ENCODE measurements at places on chromosomes 4 and X.

GRCh38 chr4:61200187-61200915, at the start of gene ADGRL3:
Gene ADGRL3, plus strand, starts transcription at chr4:61200326.
- DNase-seq, result no peak

DNA sequence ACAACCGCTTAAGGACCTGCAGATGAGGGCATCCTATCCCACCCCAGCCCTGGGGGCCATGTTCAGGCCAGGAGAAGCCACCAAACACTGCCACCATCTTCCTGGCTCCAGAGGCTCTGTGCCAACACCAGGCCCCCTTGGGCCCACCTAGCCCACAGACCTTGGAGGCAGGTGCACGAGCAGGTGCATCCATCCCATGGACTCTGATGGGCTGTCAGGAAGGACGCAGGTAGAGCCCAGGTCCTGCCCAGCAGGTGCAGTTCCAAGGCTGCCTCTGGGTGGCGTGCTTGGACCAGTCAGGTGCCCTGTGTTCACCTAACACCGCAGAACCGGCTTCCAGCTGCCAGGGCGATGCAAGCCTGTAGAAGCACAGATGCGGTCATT, 22.8 kb upstream of the PDE6B start:
- peak; percentile 49 for DNase-seq

DNA sequence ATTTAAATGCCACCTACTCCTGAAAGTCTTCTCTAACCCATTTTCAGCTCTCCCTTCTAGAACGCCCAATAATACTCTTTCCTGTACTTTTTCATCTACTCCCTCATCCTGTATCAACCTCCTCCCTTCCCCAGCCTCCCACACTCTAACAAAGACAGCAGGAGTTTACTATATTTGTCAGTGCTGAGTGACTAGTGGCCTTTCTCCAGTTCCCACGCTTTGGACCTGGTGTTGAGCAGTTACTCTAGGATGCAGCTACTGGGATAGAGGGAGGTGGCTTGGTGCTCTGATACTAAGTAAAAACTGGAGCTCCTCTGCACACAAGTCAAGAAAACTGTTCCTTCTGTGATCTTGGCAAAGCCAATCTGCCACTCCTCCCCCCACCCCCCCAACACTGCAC, 36.1 kb upstream of the KLHL13 start:
- no peak for DNase-seq

GRCh38 chr4:131978120-131978519, 1171.0 kb upstream of the PCDH10 start:
- no peak for DNase-seq

GRCh38 chr4:115923152-115923551, 809.7 kb upstream of the NDST4 start:
- DNase-seq, result no peak

DNA sequence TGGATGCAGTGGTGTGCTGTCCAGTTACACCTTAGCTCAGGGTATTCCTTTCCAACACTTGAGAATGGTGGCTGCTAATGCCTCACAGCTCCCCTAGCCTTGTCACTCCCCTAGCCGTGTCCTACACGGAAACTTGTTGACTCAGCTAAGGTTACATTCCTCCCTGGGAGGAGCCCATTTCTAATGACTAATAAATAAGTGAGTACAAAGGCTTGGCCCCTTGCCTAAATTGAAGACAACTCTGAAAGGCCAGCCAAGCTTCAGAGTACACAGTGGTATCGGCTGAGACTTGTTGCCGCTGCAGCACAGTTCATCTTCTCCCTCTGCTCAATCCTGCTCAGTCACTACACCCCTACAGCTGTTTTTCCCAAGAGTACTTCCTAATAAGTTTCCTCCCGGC, 21.2 kb upstream of the SLC25A31 start:
- DNase-seq, result no peak

DNA sequence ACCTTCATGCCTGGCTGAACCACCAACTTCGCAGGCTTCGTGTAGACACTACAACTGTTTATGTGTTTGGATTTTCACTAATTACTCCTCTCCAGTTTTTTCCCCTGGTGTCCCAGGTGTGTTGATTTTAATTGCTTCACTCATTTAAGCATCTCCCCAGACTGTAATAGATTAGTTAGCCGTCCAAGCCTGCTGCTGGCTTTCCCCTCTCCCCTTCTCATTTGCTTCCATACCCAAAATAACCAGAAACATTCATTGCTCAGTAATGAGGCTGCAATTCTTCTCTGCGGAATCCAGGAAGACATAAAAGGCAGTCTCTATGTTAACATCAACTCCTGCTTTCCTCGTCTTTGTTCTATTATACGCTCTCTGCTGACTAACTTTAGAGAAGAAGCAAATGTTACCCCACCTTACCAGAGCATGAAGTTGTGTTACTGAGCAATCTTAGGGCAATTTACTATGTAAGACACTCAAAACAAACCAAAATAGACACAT, 37.9 kb upstream of the SCRG1 start:
- DNase-seq, result no peak

- DNase-seq, result no peak
Observed at GRCh38 chrX:22999696-23000223, at the start of gene DDX53. Gene DDX53, plus strand, starts transcription at chrX:22999960. Its CDS starts 98 bp downstream, at chrX:23000058.

DNA sequence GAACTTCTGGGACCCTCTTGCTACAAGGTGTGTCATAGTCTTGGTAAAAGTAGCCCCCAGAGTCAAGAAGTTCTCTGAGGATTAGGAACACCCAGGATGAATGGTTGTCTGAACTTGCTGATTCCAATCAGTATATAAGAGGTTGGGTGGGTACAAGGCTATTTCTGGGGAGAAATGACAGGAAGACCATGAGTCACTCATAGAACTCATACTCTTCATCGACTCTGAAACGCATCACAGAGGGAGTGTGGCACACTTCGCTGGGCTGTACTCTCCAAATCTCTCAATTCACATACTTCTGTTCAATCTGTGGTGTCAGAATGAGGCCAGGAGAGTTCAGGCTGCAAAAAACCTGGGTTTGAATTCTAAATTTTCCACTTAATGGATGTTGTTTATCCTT, 193.2 kb upstream of the LEF1 start:
- DNase-seq, result no peak

DNA sequence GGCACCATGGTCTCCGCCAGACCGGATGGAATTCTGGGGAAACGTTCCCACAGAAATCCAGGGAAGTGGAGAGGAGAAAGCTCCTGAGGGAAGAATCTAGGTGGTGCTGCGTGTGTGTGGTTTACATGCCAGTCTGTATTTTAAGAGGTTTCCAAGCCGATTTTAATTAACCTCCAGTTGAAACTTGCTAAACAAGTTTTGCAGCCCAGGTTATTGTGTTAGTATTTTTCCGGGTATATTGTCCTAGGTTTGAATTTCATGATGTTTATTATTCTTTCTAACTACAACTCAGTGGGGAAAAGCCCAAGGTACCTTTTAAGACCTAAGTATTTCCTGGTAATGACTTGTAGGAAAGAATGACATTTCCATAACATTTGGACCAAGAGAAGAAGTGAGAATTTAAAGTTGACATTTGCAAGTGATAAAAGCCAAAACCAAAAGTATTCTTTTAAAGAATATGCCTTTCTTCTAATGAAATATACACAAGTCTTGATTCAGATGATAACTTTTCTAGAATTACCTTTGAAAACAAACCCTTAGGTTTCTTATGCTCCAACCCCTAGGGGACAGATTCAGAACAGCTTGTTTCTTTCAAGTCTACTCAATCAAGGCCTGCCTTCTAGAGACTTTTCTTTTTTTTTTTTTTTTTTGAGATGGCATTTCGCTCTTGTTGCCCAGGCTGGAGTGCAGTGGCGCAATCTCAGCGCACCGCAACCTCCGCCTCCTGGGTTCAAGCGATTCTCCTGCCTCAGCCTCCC, 14.6 kb downstream of the SAT1 start:
- DNase-seq, result no peak

DNA sequence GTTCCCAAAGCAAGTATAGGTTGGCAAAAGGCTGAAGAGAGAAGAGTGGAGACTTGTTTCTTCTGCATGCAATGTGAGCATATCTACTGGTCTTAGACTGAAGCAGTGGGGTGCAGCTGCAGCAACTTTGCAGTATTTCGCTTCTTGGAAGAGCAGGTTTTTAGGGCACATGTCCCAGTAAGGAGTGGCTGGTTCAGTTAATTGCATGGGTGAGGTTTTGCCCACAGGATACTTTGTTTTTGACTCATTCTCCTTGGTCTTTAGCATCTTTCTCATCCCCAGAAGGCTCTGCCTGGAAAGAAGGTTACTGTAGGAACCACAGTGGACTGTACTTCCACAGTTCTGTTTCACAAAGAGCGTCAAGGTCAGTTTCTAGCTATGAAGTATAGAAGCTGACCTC, 68.0 kb upstream of the NR3C2 start:
- DNase-seq, result no peak

DNA sequence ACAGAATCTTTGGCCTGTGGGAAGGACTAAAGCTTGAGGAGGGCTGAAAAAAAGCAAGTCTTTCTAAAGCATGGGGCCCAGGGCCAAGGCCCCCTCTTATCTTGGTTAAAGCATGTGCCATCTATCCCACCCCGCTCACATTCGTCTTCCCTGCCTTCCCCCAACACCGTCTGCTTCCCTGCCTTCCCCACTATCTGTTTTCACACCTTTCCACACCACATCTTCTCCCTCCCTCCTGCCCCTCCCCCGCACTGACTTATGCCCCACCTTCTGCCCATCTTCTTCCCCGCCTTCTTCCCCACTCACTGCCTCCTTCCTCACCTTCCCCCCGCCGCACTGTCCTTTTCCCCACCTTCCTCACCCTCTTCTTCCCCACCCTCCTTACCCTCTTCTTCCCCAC, 890 bp upstream of the NAP1L5 start:
- no peak for DNase-seq

DNA sequence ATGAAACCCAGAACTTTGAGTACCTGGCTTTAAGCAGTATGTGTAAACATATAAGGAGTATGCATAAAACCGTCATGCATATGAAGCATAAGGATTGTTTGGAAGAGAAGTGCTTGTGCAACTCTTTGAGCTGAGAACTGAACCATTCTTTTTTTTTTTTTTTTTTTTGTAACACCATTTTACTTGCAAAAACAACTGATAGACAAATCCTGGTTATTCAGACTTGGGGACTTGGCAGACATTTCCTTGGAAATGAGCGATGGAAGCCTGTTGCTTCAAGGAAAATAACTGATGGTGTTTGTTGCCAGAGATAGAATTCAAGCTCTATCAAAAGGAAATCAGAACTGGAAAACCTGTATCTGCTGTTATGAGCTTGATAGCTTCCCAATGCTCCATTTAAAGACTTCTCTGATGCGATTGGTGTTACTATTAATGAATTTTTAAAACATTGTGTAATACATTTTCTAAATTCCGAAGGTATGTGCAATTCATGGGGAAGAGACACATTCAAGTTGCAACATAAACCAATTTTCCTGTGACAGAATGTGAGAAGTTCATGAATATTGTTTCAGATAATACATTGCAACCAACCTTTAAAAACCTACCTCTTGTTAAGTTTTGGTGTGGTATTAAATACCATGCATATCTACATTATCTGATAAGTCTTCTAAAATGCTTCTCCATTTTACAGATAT, 47.0 kb upstream of the FAT1 start:
- no peak for DNase-seq

DNA sequence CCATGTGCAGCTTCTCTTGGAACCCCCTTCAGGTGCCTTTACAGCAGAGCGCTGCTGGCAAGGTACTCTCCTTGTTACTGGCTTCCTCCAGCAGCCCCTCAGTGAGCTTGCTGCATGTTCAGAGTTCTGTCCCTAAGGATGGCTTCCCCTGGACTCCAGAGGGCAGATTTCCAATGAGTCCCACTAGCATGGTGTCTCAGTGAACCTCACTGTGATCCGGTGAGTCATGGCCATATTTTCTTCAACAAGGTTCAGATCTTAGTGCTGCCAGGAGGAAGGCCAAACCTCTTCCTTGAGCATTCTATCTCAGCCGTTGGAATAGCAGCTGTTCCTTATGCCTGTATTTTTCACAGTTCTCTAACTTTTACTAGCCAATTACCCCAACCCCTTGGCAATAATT, 98.8 kb downstream of the CASK start:
- no peak for DNase-seq

DNA sequence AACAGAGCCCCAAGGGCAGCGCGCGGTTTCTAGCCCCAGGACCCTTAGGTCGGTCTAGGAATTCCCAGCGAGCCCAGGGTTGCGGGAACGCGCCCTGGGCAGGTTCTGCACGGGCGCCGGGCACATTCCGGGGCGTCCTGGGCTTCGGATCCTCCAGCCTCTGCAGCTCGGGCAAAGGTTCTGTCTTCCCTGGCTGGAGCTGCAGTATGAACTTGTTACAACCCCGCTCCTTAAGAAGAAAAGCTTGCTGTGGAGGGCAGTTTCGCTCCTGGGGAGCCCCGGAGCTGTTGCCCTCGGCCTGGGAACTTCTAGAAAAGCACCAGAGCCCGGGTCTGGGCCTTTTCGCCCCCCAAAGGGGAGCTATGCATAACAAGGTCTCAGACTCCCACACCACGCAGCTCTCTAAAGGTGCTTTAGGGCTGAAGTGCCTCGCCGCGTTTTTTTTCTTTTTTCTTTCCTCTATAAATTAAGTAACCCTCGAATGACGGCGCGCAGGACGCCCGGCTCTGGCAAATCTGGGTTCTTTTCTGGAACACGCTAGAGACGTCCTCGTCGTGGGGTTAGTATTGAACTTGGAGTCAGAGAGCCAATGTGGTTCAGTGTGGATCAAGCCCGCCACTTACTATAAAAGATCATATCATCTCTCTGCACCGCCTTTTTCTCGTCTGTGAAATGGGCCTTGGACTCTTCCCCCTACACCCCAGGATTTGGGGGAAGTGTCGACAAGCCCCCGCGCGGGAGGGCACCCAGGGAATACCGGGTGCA, 5.7 kb downstream of the MSX1 start:
- no peak for DNase-seq

DNA sequence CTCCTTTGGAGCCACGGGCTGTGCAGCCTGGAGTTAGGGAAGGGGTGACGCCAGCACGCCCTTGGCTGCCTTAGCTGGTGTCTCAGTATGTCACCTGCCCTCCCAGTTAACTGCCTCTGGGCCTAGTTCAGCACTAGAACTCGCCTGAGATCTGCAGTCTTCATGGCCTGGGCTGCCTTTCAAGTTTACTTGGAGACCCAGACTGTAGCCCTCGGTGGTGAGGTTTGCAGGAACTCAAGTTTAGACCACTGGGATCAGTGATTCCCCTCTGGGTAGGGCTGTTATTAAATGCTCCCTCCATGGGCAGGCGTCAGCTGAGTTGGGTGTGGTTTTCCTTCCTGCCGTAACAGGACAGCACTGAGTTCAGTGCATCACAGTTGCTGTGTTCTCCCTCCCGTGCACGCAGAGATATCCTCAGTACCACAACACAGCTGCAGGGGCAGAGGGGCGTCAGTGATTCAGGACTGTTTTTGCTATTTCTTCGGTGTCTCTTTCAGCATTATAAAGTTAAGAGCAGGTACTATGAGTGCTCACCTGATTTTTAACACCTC, 30.5 kb downstream of the PLAC8 start:
- no peak for DNase-seq

GRCh38 chrX:41946989-41947612, 23.7 kb upstream of the CASK start:
- no peak for DNase-seq

- no peak for DNase-seq
Observed at GRCh38 chrX:96687776-96688175, 3.1 kb downstream of the DIAPH2 start.

- DNase-seq, result no peak
Observed at GRCh38 chrX:13397878-13398818, 78.3 kb upstream of the ATXN3L start.
